H1 (cell line): ENCODE measurements at places on chromosomes 4 and X. TPM values are rescaled to one million over a fixed set of nuclear protein-coding genes. Genes with fewer than 3 reads are reported as not detected.

Gene ZNF141
- 5.0 and 8.5 TPM in 2 replicates for polyA plus RNA-seq

Gene NPY2R
- polyA plus RNA-seq: 0.09 and 0.14 TPM in 2 replicates

Gene CFI
- not detected in 2 replicates for polyA plus RNA-seq

Gene TMEM128
- polyA plus RNA-seq: 23.3 and 33.6 TPM in 2 replicates

Gene ARHGEF6
- 2.1 and 3.7 TPM in 2 replicates for polyA plus RNA-seq

Gene C4orf50
- polyA plus RNA-seq: 0.08 and 0.16 TPM in 2 replicates

Gene TSPAN7
- 34.3 and 37.7 TPM in 2 replicates for polyA plus RNA-seq

Gene MAGEB1
- 0.05 and 0.08 TPM in 2 replicates for polyA plus RNA-seq

Gene ARHGAP36
- polyA plus RNA-seq: 0.30 and 0.38 TPM in 2 replicates

Gene ZCCHC18
- polyA plus RNA-seq: 4.1 and 8.8 TPM in 2 replicates

Gene RAI2
- 0.60 and 0.96 TPM in 2 replicates for polyA plus RNA-seq

Gene GUCY1A1
- 0.05 TPM in 1 of 2 replicates, not detected in the other for polyA plus RNA-seq
